Activated naive CD4-positive, alpha-beta T cell treated with anti-CD3 and anti-CD28 coated beads, Interleukin-2, amount 10 ng/mL, durations not matched to agents 7 days and 5 days (primary cell): ENCODE measurements at places on chromosomes 2 and 18.
A peak's percentile ranks its signal among the peaks of the same experiment; 100 is the strongest.

- no peak for DNase-seq
These were observed 20.4 kb upstream of the SH3BP4 start for GRCh38 chr2:234931371-234931770.

DNA sequence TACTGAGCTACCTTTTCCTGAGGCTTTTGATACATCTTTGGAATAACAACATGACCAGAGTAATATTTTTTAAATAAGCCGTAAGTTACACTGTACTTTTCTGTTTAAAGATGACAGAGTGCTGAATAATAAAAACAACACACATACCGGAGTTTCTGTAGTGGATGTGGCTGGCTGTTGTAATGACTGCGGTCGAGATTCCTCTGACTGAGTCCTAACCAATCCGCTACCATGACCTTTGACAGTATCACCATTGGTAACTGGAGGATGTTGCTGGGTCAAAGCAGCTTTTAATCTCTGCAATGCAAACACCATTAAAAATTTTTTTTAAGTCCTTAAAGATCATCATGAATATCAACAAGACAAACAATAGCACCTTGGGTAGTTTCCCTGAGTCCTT, 70.7 kb downstream of the ATF2 start:
- DNase-seq = no peak

DNA sequence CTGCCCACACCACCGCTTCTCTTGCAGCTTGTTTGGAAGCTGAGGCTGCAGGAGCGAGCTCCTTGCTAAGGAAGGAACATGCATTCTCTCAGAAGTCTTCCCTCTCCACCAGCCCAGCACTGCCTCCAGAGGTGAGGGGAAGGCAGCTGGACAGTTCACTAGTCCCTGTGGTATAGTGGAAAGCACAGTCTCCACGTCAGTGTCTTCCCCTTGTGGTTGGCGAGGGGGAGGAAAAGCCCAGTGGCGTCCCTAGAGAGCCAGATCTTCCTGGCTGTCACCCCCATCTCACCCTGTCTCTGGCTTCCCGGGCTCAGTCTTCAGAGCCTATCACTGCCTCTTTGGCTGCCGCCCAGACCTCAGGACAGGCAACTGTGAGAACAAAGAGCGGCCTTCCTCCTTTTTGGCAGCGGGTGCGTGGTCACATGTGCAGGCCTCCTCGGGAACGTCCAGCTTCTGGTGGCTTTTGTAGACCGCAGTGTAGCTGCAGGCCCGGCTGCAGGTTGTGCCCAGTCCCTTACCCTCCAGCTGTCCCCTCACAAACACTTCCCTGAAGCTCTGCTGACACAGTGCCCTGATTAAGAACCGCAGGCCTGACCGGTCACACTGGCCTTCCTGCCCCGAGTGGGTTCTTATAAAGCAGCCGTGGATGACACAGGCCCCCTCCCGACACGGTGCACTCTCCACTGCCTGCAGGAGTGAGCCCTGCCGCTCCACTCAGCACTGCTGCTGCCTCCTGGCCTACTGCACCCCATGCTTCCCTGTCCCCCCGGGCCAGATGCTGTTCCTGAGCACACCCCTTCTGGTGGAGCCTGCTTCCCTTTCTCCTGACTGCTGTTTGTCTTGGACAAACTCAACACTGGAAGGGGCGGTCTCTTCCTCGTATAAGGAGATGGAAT, 90.9 kb downstream of the RNF144A start:
- DNase-seq = no peak

DNA sequence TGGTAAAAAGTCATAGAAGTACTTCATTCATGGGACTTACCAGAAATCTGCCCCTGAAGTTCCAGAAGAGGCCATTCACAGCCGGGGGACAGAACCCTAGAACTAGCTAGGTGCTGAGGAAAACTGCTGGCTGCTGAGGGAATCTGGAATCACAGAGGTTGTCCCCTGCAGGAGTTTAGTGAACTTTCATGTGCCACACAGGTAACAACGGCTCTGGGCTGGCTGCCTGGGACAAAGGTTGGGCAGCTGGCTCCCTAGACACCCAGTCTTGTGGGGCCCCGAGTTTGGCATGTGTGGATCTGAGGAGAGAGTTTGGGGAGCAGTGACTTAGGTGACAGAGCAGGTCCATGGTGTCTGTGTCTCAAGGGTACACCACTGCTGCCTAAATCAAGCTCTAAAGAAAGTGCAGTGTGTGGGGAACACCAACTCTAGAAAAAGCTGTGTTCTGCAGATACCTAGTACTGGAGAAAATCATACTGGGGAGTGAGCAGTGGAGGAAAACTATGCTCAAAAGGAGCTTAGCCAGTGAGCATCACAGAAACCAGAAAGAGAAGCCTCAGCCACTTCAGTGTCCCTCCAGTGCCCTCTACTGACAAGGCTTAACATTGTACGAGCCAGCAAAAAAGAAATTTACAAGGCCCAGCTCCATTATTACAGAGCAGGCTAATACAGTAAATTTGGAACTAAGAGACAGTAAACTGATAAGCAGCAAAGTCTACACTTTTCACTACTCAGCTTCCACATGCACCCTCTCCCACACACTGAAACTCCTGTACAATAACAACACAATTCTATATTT, 15.2 kb downstream of the GALNT3 start:
- peak; percentile 20 for DNase-seq

GRCh38 chr2:38141501-38141900, 65.5 kb upstream of the CYP1B1 start:
- DNase-seq = no peak

- DNase-seq = no peak
These were observed 7.6 kb upstream of the NFE2L2 start for GRCh38 chr2:177271981-177272666.
